ENCODE measurements at places on chromosomes 1 and 21.

DNA sequence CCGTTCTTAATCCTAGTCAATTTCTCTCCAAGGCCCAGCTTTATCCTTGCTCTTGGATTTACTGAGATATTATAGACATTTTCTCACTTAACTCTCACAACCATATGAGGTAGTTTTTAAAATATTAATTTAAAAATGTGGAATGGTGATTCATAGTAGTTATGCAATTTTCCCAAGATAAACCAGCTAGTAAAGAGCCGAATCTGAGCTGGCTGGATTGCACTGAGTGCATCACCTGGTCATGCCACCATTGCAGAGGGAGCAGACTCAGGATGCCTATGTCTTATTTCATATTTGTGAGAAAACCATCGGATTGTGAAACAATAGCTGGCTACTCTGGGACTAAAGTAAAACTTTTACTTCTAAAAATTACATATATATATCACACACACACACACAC is 494.0 kb downstream of the KCNT2 start:
- no peak for DNase-seq

GRCh38 chr1:215114154-215114933 is 31.8 kb downstream of the KCNK2 start:
- DNase-seq: no peak

DNA sequence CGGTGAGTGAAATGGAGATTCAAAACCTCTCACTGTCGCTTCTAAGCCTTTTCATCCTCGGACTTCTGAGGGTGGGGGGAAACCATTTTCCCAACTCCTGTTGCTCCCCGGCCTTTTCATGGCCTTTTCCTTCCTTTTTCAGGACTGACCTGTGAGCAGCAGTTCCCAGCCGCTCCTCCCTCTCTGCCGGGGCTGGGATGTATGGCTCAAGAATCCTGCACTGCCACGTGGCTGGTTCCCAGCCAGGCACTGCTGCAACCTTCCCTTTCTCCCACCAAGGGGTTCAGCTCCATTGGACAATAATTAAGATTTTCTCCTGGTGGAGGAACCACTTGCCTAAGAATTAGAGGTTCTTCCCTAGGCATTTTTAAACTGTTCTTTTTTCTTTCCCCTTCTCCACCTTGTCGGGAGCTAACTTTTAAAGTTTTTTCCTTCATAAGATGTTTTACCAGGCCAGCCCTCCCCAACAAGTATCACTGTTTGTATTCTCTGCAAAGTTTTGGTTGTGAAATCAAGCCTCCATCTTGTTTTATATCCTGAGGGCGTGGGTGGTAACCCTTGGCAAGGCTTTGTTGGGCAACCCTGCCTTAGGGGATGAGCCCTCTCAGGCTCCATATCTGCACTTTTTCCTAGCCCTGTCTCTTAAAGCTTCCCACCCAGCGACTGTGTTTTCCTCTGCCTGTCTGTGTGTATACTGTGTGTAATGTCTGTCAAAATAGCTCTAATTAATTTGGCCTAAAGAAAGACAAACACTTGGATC is 1166.6 kb upstream of the ADGRL2 start:
- DNase-seq: no peak

DNA sequence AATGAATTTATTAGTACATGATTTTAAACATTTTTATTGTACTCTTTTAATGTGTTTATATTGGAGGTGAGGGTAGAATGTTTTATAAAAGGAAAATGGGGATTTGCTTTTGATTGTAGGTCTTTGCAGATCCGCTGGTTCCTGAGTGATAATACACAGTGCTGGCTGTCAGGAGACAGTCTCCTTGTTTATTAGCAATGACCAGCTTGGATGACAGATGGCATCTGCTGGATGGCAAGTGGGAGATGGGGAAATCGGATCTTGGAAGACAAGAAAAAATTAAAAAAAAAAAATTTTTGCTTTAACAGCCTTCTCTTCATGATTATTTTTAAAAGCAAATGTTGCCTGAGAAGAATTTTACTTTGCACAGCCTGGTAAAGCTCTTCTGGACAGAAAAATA is 4.4 kb upstream of the PHTF1 start:
- DNase-seq: no peak

- DNase-seq: no peak
Measured at GRCh38 chr21:10430005-10430404, 91.4 kb upstream of the TPTE start.

- no peak for DNase-seq
Measured at GRCh38 chr21:29656504-29657239, 283.1 kb downstream of the GRIK1 start.

- DNase-seq: no peak
Measured at GRCh38 chr1:159088546-159089183, 12.1 kb upstream of the AIM2 start.

DNA sequence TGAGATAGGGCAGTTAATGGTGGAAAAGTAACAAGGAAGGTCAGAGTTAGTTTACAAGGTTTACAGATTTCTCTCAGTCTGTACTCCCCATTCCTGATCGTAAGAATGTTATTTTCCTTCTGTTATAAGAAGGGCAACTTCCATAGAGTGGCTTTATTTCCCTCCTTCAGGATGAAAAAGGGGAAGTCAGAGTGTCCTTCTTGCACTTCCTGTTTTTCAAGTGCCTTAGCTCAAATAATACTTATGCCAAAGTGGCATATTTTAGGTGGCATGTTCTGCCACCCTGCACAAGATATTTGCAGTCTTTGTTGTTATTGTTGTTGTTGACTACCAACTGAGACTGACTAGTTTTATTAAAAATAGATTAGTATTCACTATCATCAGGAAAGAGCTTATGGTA is 730.7 kb upstream of the ADGRL4 start:
- no peak for DNase-seq

- DNase-seq: no peak
Measured at GRCh38 chr1:57845041-57845440, 421.2 kb upstream of the DAB1 start.

DNA sequence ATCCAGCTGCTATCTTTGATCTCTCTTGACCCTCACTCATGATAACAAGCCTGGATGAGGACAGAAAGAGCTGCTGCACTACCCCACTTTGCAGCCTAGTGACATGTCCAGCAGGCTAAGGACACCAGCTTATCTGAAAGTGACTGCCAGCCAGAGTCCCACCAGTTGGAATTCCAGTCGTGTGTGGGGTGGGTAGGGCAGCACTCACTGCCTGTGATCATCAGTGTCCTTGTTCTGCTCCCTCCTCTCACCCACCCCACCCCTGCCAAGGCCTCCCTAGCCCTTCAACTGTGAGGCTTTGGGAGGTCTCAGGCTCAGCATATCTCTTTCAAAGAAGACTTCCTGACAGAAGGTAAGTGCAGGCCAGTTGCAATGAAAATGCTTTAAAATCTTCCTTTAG is 15.5 kb upstream of the NMNAT2 start:
- DNase-seq: no peak
